ENCODE measurements at places on chromosomes 11 and 22.

DNA sequence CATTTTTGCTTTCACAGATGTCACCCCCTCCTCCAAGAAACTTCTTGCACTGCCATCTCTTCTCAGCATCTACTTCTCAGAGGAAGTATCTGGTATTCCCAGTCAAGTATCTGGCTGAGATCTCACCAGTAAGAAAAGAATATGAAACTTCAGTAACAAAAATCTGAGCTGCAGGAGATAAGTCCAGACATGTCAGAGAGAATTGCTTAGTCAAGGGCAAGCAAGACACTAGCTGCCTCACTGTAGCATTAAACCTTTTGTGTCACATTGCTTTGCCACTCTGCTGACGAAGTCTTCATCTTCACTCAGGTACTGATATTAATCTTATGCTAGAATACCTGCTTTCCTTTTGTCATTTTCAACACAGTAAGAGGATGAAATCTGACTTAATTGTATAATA lies 70.6 kb upstream of the ZC3H12C start:
- no peak for DNase-seq

DNA sequence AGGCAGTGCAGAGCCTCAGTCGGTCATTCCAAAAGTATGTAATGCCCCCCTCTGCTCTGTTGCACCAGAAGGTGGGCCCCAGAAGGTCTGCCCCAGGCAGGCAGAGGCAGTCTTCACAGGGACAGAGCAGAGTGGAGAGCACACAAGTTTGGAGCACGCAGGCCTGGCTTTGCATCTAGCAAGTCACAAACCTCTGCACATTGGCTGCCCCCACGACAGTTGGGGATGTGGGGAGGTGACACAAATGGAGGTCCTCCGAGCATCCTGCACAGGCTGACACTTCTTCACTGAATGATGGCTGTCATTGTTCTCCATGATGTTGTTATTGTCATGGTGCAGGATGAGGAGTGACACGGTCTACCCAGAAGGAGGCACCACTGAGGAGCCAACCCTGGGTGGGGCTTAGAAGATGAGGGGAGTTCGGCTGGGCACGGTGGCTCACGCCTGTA lies 11.9 kb downstream of the TOM1 start:
- no peak for DNase-seq

GRCh38 chr11:68010090-68011041 lies at the start of gene ALDH3B1:
Gene ALDH3B1 (plus strand): TSS chr11:68010327. CDS start chr11:68015298, 4,971 bp downstream.
- DNase-seq = no peak

GRCh38 chr11:26229257-26229656 lies 102.7 kb upstream of the ANO3 start:
- no peak for DNase-seq

DNA sequence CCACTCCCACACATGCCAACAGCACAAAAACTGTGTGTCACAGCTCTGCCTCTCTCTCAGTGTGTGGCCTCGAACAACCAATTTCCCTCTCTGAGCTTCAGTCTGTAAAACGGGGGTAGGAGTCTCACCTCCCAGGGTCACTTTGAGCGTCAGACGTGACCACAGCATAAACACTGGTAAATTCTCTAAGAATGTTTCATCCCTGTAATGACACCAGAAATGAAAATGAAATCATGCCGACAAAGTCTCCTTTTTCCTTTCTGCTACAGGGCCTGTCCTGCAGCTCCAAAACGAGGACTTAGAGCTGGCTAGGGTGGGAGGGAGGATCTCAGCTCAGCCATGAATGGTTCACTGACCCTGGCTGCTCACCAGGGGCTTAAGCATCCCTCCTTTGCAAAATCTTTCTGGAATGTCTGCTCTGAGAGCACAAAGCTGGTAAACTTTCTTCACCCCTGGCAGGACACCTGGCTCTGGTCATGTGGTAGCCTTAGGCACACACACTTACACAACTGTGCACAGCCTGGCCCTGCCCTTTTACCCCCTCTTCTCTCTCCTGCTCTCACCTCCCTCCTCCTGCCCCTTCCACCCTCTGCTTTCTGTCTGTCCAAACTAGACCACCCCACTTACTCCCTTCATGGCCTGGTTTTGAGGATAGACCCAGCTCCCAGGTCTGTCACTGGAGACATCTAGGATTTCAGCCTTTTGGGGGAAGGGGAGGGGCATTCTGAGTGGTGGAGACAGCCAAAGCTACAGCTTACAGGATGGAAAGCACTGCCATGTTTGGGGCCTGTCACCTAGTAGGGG lies 12.3 kb upstream of the TSKU start:
- no peak for DNase-seq

All from stimulated activated CD8-positive, alpha-beta memory T cell treated with anti-CD3 and anti-CD28 coated beads, Interleukin-7, amount 100 ng/mL, for 1 hour (primary cell).